ENCODE measurements at places on chromosomes 2 and 18.

DNA sequence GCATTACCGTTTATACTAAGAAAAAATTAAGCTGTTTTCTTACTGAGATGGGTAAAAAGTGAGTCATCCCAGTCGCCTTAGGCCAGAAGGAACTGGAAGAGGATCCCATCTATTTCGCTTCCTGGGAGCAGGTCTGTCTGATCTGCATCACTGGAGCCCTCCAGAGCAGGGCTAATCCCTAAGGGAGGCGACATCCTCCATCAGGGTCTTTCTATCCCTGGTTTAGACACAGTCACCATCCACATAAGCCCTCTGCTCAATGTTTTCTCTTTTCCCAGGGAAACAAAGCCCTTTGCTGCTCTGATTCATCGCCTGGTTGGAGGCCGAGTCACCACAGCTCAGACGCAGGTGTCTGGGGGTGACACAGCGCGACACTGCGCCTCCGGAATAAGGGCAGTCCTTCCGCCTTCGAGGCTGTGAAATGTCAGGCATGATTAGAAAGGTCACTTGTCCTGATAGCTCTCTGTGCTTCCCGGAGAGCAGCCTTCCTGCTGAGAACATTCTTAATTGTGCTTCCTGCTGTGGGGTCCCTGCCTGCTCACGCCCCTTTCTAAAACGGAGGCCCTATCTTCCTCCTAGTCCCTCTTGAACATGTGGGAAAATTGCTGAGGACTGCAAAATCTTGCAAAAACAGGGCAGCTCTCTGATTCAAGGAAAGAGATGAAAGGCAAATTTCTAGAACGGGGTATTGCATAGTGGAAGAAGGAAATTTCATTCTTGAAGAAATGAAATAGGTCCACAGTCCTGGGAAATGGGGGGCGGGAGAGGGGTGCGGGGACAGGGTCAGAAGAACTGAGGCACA lies 56.3 kb downstream of the MARCHF4 start:
- peak; percentile 85 for DNase-seq

GRCh38 chr2:6723865-6724604 lies 141.7 kb downstream of the CMPK2 start:
- no peak for DNase-seq

DNA sequence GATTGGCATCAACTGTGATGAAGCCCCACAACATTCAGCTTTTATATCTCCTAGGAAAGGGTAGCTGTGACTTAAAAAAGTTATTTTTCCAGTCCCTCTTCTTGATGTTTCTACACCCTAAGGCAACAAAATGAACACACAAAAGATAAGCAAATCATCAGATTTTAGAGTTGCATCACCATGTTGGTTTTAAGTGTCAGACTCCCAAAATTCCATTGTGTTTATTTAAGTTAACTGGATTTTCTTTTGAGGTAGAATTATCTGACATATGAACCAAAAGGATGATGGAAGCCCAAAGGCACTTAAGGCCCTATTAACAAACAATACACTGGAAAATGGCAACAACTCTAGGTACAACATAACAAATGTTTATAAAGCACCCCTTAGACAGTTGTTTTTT lies 261.7 kb upstream of the SLC39A10 start:
- DNase-seq, result no peak

DNA sequence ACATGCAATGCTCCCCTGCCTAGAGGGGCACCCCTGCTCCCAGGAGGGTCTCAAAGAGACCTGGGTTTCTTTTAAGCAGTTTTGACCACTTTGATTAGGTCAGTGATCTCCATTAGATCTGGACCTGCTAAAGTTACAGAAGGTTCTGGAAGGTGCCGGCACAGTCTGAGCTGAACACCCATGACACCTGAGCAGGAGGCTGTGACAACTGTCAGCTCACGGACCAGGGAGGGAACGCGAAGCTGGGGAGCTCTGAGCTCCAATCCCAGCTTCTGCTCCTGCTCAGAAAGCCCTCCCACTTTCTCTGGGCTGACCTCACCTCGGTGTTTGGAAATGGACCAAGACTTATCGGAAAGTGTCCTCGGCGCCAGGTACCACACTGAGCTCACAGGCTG lies 113.8 kb downstream of the NFATC1 start:
- DNase-seq, result no peak

DNA sequence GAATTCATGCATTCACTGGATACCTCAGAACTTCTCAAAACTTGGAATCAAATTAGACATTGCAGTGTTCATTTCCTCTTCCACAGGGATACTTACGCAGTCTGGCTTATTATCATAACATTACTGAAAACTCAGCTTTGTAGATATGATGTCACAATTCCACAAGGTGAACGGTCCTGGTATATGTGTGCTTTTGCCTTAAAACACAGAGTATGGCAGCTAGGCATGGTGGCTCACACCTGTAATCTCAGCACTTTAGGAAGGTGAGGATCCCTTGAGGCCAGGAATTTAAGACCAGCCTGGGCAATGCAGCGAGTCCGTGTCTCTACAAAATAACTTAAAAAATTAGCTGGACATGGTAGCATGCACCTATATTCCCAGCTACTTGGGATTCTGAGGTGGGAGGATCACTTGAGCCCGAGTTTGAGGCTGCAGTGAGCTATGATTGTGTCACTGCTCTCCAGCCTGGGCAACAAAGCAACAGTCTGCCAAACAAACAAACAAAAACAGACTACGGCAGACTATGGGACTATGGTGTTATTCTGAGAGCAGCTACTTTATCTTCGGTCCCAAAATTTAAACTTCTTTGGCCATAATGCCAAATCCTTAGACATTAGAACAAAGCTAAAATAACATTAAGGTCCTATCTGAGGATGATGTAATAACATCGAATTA lies 1191.9 kb upstream of the SLC39A10 start:
- no peak for DNase-seq

DNA sequence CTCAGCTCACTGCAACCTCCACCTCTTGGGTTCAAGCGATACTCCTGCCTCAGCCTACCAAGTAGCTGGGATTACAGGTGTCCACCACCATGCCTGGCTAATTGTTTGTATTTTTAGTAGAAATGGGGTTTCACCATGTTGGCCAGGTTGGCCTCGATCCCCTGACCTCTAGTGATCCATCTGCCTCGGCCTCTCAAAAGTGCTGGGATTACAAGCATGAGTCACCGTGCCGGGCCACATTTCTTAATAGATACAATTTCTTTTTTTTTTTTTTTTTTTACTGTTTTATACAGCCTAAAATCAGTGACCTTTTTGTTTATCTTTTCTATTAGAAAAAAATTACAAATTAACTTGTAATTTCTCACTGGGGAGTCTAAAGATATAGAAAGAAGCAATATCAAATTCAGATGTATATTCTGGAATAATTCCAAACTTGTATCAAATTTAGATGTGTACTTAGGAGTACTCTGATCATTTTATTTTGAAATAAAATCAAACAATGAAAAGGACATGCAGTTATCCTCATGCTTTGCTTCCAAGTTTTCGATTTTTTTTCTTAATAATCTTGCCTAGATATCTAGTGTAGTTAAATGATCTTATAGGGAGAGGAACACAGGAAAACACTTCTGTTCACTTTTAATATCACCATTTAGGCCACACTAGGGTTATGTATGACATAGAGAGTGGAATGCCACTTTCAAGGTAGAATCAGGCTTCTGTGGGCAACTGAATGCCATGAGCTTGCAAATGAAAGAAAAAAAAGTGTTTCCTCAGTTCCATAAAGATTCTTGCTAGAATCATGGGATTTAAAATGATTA lies 1089.3 kb downstream of the SUCLG1 start:
- DNase-seq, result no peak

GRCh38 chr2:208235860-208236259 lies 19.0 kb downstream of the IDH1 start:
- DNase-seq, result no peak

GRCh38 chr2:121776885-121777698 lies 21.6 kb downstream of the TSN start:
- DNase-seq, result no peak

DNA sequence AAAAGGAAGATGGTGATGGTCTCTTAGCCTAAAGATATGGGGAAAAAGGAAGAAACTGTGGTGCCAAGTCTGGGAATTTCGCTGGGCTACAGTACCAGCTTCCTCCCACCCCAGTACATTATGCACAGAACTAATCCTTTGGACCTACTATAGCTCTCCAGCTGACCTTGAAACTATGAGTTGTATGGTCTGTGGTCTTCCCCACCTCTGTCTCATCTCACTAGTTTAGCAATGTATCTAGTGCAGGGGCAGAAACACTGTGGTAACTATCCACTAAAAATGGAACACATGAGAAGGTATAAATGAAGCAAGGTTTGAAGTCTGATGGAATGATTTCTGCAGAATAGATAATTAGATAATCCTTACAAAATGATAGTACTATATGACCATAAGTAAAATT lies 190.4 kb upstream of the CCDC150 start:
- no peak for DNase-seq

DNA sequence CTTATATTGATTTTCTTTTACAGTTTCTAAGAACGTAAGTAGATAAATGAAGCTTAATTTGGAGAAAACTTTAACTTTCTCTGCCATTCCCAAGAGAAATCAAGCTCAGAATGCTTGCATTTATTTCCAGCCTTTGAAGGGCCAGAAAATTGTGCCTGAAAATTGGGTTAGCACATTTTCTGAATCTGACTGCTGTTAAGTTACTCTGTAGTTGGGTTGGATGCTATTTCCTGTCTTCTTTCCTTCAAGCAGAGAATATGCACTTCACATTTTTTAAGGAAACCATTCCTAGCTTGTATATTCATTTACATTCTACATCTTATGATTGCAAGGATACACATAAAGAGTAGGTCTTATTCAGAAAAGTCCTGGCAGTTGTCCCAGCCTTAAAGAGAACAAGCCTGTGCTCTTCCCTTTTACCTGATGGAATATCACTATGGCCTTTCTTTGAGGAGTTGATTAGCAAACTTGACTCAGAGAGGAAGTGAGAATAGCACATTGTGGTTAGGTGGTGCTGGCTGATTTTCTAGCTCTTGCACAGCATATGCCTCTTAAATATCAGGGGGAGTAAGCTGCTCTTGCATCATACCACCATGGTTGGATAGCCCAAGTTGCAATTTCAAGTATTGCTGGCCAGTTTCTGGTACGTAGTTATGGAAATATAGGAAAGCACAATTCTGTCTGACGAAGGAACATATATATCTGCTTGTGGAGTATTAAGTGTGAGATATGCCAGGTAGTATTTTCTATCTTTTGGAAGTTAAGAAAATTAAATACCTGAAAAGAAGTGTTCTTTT lies 133.7 kb downstream of the COMMD1 start:
- no peak for DNase-seq

- no peak for DNase-seq
Observed at GRCh38 chr2:189116979-189117378, 62.6 kb downstream of the COL5A2 start.

- no peak for DNase-seq
Observed at GRCh38 chr2:237276716-237277490, 137.1 kb downstream of the COL6A3 start.

GRCh38 chr2:129923265-129924091 lies 56.0 kb upstream of the RAB6C start:
- peak; percentile 90 for DNase-seq

DNA sequence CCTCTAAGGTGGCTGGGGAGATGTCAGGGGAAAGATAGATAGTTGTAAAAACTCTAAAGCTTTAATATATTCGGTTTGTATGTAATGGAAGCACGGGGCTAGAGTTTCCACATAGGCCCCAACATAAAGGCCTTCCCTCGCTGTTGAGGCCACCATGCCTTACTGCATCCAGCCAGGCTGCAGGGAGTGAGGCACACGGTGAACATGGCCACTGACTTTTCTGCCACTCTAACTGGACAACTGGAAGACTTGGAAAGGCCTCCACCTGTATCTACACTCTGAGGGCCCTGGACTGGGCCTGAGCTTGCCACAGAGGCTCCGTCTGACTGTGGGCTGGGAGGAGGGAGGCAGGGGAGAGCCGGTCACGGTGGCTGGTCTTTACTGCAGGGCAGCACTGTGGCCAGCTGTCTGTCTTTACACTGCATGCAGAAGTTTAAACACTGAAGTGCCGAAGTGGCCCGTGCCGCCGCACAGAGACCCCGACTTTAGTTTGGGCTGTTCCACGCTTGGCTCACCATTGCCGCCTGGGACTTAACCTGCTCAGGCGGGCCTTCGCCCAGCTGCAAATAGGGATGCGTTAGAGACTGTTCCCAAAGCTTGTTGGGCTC lies 66.7 kb downstream of the EMILIN2 start:
- no peak for DNase-seq

DNA sequence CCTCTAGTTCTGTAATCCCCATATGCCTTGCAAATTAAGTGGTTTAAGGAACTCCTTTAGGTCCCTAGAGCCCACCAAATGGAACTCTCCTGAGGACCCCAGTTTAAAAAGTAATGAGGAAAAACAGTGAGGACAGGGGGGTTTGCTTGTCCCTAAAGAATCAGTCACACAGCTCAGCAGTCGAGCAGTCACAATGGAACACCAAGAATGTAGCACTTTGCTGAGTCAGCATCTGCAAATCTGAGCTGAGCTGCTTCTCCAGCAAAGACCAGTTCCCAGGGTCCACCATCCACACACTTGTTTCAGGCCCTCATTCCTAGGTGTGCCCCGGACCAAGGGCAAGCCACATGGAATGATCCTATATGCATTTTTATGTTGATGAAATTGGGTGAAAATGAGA lies 46.2 kb upstream of the NEDD4L start:
- DNase-seq, result peak; percentile 38

DNA sequence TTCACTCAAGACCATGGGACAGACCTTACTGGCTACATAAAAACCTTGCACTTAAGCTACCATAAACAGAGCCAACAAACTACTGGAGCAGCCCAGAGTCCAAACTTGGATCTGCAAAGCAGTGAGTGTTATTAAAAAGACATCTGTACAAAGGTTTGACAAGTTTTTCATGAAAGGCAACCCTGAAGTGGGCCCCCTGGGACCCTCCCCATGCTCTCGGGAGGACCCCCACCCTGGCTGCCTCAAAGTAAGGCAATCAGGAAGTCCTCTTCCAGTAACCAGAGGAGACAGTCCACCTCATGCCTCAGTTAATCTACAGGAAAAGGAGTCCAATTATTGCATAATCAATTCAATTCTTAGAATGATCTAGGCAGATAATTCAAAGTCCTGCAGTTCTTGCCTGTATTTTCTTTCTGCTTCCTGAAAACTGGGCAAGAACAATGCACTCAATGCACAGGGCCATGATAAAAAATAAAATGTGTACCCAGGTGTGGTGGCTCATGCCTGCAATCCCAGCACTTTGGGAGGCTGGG lies 69.7 kb downstream of the TBC1D8 start:
- no peak for DNase-seq

- no peak for DNase-seq
Observed at GRCh38 chr2:160920061-160920460, 240.2 kb upstream of the TANK start.

GRCh38 chr18:53426666-53427184 lies 797.7 kb downstream of the MBD2 start:
- peak; percentile 22 for DNase-seq

All from eye (tissue), 1 donor.